HCT116 (cell line): ENCODE measurements at places on chromosomes 6 and 20. TPM values are rescaled to one million over a fixed set of nuclear protein-coding genes. Genes with fewer than 3 reads are reported as not detected.

The PSORS1C2 gene
- total RNA-seq, result not detected

The EYS gene
- not detected for total RNA-seq

The PRDM13 gene
- total RNA-seq, result not detected

The VIP gene
- not detected for total RNA-seq

The LEMD2 gene
- total RNA-seq, result 43.9 TPM

The LY86 gene
- total RNA-seq, result not detected

The NMBR gene
- total RNA-seq, result not detected

The NFATC2 gene
- total RNA-seq, result 5.0 TPM

- no peak overlapping the region for H3K27ac ChIP-seq
- no peaks in the 10 kb centered on the region for H3K4me1 ChIP-seq
Measured at GRCh38 chr6:42604150-42604549, 40.3 kb downstream of the UBR2 start.

GRCh38 chr20:33897313-33897912, 86.3 kb downstream of the CHMP4B start:
- H3K27ac ChIP-seq, result no peak overlapping the region
- DNase-seq, result peak; percentile 26

GRCh38 chr6:71324194-71324785, 35.7 kb downstream of the OGFRL1 start:
- no peaks in the 10 kb centered on the region for H3K27me3 ChIP-seq
- no peaks in the 10 kb centered on the region for H3K4me1 ChIP-seq
- H3K4me3 ChIP-seq, result no peak overlapping the region
- H3K27ac ChIP-seq, result no peak overlapping the region
- H3K36me3 ChIP-seq, result no peaks in the 10 kb centered on the region
- no peak for DNase-seq

- H3K36me3 ChIP-seq, result no peaks in the 10 kb centered on the region
- H3K4me3 ChIP-seq, result no peak overlapping the region
- H3K27me3 ChIP-seq, result no peaks in the 10 kb centered on the region
- H3K27ac ChIP-seq, result no peak overlapping the region
Measured at GRCh38 chr6:5967594-5967993, 39.1 kb downstream of the NRN1 start.

DNA sequence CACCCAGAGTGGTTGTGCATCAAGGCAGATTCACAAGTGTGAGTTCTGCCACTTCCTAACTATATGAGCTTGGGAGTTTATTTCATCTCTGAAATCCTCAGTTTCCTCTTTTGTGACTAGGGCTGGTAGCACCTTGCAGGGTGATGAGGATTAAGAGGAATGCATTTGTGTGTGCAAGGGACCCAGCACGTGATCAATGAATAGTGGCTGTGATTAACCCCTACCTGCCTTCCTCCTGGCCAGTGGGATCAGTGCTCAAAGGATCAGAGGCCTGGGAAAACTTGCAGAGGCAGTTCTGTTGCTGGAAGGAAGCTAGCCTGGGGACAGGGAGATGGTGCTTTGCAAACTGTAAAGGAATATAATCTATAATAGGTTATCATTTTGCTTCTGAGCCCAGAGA, 7.3 kb downstream of the SDC4 start:
- H3K36me3 ChIP-seq, result peaks cover 13% of the 10 kb centered on the region
- peaks cover 100% of the 10 kb centered on the region for H3K4me1 ChIP-seq
- H3K27ac ChIP-seq, result peak overlapping the region; percentile 82; the same call in 1 of the 2 replicates
- H3K4me3 ChIP-seq, result no peak overlapping the region

- H3K27me3 ChIP-seq, result no peaks in the 10 kb centered on the region
- H3K4me1 ChIP-seq, result no peaks in the 10 kb centered on the region
Measured at GRCh38 chr6:24378473-24379097, 20.7 kb upstream of the DCDC2 start.

GRCh38 chr20:8844179-8844578, 224.7 kb upstream of the PLCB4 start:
- no peaks in the 10 kb centered on the region for H3K36me3 ChIP-seq
- H3K4me3 ChIP-seq, result no peak overlapping the region
- no peaks in the 10 kb centered on the region for H3K4me1 ChIP-seq
- no peak for DNase-seq

DNA sequence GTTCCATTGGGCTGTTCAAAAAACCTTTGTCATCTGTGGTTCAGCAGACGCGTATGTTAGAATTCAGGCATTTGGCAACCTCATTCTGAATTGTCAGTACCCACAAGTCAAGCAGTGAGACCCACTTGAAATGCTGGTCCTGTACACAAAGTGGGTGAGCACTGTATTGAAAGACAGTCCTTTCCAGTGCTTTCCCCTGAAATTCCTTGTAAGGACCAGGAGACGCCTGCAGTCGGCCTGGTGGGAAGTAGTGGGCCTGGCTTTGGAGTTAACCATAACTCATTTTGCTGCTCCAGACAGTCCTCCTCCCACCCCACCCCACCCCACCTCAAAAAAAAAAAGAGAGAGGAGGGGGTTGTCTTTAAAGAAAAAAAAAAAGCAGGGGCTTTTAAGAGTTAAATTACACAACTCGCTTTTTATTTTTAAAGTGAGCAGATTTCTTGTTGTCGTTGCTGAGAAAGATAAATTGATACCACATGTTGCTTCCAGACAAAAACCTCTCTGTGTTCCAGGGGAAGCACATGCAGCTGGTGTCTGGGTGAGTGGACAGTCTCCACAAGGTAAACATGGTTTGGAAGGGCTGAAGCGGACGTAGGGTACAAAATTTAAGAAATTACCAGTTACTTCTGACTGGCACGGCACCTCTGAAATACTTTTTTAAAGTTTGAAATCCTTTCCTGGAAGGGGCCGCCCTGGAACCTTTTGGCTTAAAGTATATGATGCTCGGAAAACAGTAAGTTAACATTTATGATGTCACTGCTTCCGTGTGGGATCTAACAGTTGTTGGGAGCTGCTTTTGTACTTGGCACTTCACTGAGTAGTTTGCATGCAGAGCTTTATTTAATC, 95.3 kb downstream of the FOXO3 start:
- no peaks in the 10 kb centered on the region for H3K4me1 ChIP-seq
- no peak for DNase-seq
- no peaks in the 10 kb centered on the region for H3K36me3 ChIP-seq
- H3K27ac ChIP-seq, result no peak overlapping the region

DNA sequence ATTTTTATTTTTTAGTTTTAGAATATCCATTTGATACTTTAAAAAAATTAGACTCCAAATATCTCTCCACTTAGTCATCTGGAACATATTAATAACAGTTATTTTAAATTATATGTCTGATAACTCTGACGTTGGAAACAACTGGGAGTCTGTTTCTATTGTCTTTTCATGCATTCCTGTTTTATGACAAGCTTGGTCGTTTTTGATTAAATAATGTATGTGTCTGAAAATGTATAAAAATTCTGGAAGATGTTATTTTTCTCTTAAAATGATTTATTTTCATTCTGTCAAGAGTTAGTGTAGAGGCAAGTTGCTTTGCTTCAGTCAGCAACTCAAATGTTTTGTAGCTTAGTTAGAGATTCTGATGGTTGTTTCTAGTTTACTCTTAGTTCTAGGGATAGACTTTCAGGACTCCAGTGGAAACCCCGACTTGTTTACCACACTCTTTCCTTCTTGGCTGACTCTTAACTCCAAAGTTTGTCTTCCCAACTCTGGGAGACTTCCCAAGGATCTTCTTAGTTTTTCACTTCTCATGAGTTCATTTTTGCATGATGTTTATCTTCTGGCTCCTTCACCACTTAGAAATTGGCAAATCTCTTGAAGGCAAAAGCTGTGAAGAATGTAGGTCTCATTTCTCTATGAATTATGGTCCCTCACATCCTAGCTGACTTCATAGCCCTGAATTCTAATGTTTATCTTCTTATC, 190.9 kb downstream of the LAMA2 start:
- no peaks in the 10 kb centered on the region for H3K4me1 ChIP-seq
- DNase-seq, result no peak
- no peak overlapping the region for H3K4me3 ChIP-seq
- no peak overlapping the region for H3K27ac ChIP-seq
- no peaks in the 10 kb centered on the region for H3K27me3 ChIP-seq

DNA sequence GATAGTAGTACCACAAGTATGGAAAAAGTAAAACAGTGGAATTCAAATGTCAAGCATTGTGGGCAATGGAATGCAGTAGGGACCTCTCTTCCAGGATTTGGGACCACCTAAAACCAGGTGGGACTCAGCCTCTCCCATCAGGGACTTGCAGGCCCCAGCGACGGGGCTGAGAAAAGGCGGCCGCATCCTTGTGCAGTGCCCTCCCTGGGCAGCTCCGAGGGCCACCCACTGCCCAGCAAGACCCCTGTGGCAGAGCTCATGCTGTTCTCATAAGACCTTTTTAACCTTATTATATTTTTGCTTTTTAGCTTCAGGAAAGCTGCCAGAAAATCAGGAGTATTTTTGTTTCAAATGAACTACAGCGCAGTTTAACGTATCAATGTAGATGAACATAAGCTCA, 142.6 kb upstream of the RPS6KA2 start:
- H3K4me1 ChIP-seq, result no peaks in the 10 kb centered on the region
- H3K27me3 ChIP-seq, result no peaks in the 10 kb centered on the region
- no peaks in the 10 kb centered on the region for H3K36me3 ChIP-seq
- H3K4me3 ChIP-seq, result no peak overlapping the region

- peaks cover 23% of the 10 kb centered on the region for H3K4me1 ChIP-seq
- no peaks in the 10 kb centered on the region for H3K36me3 ChIP-seq
- H3K27ac ChIP-seq, result peak overlapping the region; percentile 74
Measured at GRCh38 chr20:35263532-35264341, 14.2 kb downstream of the MMP24OS start.

DNA sequence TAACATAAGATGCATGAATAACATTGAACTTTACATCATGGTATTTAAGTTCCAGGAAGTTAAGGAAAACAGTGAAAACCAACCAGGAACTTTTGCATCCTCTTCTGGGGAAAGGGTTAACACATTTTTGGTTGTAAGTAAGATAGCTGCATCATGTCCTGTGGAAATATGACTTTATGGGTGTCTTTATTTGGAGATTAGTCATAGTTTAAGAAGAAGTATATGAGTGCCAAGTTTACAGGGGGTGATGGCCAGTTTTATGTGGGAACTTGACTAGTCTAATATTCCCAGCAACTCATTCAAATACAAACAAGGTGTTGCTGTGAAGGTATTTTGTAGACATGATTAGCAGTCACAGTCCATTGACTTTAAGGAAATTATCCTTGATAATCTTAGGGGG, 78.0 kb downstream of the PDE10A start:
- no peaks in the 10 kb centered on the region for H3K36me3 ChIP-seq
- H3K27me3 ChIP-seq, result no peaks in the 10 kb centered on the region
- H3K4me3 ChIP-seq, result no peak overlapping the region
- H3K4me1 ChIP-seq, result no peaks in the 10 kb centered on the region
- no peak for DNase-seq
- H3K27ac ChIP-seq, result no peak overlapping the region

- H3K27ac ChIP-seq, result no peak overlapping the region
- no peaks in the 10 kb centered on the region for H3K36me3 ChIP-seq
- no peaks in the 10 kb centered on the region for H3K4me1 ChIP-seq
- DNase-seq, result no peak
- no peaks in the 10 kb centered on the region for H3K27me3 ChIP-seq
- H3K4me3 ChIP-seq, result no peak overlapping the region
Measured at GRCh38 chr6:73878403-73878802, 182.4 kb downstream of the CD109 start.

DNA sequence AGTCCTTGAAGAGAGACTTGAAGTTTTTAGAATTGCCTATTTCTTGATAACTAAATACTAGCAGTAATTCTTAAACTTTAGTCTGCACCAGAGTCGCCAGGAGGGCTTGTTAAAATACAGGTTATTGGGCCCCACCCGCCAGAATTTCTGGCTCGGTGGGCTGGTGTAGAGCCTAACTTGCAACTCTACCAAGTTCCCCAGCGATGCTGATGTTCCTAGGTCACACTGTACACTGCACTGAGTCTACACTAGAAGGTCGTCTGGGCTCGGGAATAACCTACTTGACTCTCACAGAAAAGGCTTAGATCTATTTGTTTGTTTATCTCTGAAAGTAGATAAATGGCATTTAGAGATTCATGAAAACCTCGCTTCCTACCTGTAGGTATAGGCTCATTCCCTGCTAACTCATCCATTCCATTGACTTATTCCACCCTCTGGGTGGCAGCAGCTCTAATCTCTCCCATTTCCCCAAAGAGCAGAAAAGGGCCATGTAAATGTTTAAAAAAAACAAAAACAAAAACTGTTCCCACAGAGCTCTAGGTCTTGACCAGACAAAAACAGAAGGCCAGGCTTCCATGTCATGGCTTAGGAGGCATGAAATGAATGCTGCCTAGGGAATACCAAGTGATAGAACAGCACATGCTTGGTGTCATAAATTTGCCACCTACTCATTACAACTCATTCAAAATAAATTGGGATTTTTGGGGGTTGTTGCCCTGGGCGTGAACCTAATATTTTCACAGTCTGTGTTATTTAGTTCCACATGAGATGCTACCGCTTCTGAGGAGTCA, 292.1 kb downstream of the ADGB start:
- H3K36me3 ChIP-seq, result no peaks in the 10 kb centered on the region
- H3K4me3 ChIP-seq, result no peak overlapping the region
- no peak for DNase-seq
- H3K27ac ChIP-seq, result no peak overlapping the region

GRCh38 chr20:22052025-22052650, 346.7 kb downstream of the PAX1 start:
- H3K4me1 ChIP-seq, result no peaks in the 10 kb centered on the region
- no peak for DNase-seq
- no peak overlapping the region for H3K27ac ChIP-seq

- H3K4me1 ChIP-seq, result peaks cover 14% of the 10 kb centered on the region; the same call in 1 of the 2 replicates
- H3K4me3 ChIP-seq, result no peak overlapping the region
- no peaks in the 10 kb centered on the region for H3K27me3 ChIP-seq
- no peak overlapping the region for H3K27ac ChIP-seq
- H3K36me3 ChIP-seq, result peaks cover 7% of the 10 kb centered on the region; the same call in 1 of the 2 replicates
Measured at GRCh38 chr6:18266523-18266912, 2.2 kb upstream of the DEK start.

DNA sequence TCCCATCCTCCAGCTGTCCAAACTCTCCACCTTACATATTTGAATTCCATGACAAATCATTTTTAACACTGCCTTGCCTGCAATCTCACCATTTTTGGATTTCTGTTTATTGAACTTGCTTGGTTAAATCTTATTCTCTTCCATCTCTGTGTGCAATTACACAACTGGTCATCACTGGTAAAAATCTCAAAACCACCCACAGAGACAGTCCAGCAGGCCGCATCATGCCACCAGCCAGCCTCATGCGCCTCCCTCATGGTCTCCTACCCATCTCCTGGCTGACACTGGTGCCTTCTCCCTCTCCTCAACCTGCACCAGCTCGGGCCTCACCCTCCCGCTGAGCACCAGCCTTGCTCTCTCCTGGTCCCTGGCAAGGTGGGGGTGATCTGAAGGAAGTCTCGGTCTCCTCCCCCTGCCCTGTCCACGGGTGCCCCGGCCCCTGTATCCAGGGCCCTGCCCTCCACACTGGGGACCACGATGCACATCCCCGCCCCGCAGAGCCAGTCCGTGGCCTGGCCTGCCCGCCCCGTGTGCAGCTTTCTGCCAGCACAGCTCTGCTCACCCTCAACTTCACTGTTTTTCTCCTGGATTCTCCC, 92.0 kb downstream of the THBS2 start:
- no peak overlapping the region for H3K27ac ChIP-seq
- no peak overlapping the region for H3K4me3 ChIP-seq
- H3K27me3 ChIP-seq, result no peaks in the 10 kb centered on the region
